Fibroblast of villous mesenchyme (primary cell): ENCODE measurements at places on chromosomes 16 and 17.

- no peak for DNase-seq
Measured at GRCh38 chr16:87311387-87311786, 5.8 kb downstream of the C16orf95 start.

DNA sequence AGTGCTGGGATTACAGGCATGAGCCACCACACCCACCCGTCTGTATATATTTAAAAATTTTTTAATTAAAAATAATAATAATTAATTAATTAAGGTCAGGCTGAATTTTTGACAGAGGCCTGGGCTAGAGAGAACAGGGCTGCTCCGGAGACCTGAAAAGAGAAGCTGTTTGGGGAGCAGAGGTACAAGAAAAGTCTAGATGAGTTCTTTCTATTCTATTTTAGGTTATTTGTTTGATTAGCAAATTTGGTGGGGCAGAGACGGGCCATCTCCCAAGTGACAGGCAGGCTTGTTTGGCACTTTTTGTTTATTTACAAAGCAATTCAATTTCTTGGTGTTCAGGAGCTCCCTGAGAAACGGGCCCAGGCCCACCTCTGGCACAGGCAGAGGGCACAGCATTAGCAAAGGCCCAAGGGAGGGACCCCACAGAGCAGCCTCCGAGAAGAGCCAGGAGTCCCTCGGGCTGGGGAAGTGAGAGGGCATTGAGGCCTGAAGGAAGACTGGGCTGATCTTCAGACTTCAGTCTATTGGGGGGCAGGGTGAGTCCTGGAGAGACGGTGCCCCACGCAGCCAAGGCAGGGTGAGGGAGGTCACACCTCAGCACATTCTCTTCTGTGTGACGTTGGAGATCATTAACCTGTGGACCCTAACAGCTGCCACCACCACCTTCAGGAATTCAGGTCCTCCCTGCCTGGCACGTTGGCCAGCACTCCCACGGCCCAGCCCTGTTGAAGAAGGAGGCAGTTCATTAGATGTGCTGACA is 10.8 kb upstream of the RIPOR1 start:
- DNase-seq: no peak

GRCh38 chr16:69626256-69626655 is 60.5 kb downstream of the NFAT5 start:
- peak; percentile 47 for DNase-seq

GRCh38 chr17:30519707-30520106 is 42.5 kb downstream of the GOSR1 start:
- DNase-seq: peak; percentile 76

DNA sequence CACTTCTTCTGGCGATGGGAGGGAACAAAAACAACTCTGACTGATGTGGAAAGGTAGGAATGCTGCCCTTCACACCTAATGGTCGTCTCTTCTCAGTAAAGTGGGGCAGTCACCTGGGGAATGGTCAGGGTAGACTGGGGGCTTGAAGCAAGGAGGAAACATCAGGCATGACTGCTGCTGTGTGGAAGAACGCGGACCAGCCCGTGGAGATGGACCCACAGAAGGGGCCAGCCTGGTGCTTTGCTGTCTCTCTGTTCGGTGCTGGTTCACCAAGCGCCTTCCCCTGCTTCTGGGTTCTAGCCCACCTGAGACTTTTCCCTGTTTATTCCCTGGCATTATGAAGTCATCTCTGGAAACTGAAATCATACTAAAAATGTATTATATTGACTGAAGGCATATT is 96.2 kb upstream of the DNAH17 start:
- DNase-seq: no peak

- DNase-seq: peak; percentile 82
Measured at GRCh38 chr16:3020604-3021448, 658 bp downstream of the TNFRSF12A start.

GRCh38 chr17:13128676-13129075 is 110.8 kb upstream of the ELAC2 start:
- no peak for DNase-seq

- peak; percentile 68 for DNase-seq
Measured at GRCh38 chr17:27376637-27377547, 79.4 kb upstream of the KSR1 start.

- DNase-seq: no peak
Measured at GRCh38 chr17:30920683-30921543, 832 bp upstream of the ADAP2 start.

- DNase-seq: peak; percentile 52
Measured at GRCh38 chr17:60463157-60463835, 41.0 kb downstream of the CHCT1 start.

DNA sequence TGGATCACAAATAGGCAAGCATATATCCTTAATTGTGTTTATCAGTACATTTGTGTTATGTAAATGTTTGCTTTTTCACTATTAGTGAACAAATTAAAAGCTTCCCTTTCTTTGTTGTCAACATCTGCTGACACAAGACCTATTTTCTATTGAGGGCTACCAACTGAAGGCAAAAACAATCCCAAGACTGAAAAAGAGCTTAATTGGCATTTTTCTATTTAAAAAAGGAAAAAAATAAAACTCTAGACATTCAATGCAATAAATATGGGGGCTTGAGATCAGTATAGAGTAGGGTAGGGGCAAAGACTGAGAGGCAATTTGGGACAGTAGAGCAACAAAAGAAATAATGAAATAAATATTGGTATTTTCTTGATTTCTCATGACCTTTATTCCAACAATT is 24.2 kb downstream of the OMG start:
- DNase-seq: no peak

DNA sequence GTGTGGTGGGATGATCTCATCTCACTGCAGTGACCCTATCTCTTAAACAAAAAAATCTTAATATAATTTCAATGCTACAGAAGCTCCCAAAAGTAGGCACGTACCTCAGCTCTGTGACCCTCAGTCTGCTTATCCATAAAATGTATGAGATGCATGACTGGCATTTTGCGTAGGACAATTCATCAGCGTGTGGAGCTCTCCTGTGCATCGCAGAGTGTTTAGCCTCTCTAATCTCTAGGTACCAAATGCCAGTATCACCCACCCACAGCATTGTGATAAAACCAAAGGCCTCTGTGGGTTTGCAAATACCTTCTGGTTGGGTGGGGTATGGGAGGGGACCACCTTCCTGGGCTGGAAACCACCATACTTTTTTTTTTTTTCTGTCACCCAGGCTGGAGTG is 19.0 kb upstream of the TUBG2 start:
- no peak for DNase-seq

DNA sequence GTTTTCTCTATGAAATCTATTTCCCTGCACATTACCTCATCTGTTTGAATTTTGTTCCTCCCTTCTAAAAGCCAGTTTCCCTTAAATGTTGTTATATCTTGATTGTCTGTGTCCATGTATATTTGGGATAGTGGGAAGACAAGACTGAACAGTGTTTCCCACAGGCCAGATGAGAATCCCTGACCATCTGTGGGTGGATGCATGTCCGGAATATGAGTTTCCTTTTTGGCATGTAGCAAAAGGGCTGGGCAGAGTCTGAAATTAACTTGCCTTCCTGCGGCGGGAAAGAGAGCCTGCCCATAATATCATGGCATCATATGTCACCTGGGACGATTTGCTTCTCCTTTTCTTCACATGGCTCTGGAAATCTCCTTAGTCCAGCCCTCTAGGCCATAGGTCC is 385.8 kb upstream of the MAF start:
- DNase-seq: no peak

- peak; percentile 73 for DNase-seq
Measured at GRCh38 chr16:2983706-2984136, 3.5 kb upstream of the PKMYT1 start.

GRCh38 chr17:2222901-2223616 is 80.5 kb downstream of the SMG6 start:
- peak; percentile 97 for DNase-seq

GRCh38 chr16:85720302-85720637 is 30.6 kb downstream of the C16orf74 start:
- DNase-seq: no peak

DNA sequence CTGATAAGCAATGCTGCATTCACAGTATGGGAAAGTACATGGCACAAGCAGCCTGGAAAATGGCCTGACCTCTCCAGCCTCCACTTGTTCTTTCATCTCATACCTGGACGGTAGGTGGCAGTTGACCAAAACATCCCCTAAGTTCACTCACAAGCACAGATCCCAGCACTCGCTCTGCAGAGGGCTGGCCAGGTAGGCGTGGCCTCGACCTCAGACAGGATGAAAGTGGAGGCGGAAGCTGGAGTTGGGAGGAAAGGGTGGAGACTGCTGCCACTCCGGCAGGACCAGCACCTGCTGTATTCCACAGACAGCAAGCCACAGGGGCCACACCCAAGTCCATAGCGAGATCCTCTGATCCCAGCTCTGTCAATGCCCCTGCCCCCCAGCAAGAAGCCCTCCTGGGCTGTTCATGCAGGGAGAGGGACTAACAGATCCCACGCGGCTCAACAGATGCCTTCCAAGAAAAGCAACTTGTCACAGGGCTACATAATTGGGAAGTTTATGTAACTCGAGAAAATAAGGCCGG is 31.3 kb downstream of the ZCCHC14 start:
- peak; percentile 55 for DNase-seq

DNA sequence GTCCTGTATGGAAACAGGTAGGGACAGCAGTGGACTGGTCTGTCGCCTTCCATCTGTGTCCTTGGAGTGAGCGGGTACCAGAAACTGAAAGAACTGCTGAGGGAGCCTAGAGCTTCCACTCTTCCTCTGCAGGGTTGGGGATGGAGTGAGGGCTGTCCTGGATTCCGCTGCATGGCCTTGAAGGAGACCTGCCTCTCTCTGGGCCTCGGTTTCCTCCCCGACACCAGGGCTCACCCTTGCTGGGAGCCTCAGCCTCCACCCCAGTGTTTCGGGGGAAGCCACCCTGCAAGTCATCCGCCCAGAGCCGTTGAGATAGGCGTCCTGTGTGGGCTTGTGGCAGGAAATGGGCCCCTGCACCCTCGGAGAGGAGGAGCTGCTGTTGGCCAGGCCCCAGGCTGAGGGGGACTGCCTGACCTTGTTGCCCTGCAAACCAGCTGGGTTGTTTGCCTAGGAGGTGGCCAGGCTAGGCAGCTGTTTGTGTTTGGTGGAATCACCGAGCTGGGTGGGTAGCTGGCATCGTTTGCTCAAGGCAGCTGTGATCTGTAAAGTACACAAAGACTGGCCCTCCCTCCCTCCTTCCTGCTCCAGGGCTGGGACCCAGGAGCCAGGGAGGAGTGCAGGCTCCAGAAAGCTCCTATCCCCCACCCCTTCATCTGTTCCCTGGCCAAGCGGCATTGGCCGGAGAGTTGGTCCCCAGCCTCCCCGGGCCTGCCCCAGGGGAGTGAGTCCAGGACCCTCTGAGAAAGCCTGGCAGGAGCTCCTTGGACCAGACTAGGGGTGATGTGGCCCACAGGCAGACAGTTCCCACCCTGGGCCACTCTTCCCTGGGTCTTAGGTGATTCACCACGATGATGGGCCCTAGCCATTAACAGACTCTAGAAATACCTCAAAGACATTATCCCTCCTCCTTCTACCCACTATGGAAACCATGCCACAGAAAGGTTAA is 1.3 kb downstream of the RAB37 start:
- DNase-seq: no peak

DNA sequence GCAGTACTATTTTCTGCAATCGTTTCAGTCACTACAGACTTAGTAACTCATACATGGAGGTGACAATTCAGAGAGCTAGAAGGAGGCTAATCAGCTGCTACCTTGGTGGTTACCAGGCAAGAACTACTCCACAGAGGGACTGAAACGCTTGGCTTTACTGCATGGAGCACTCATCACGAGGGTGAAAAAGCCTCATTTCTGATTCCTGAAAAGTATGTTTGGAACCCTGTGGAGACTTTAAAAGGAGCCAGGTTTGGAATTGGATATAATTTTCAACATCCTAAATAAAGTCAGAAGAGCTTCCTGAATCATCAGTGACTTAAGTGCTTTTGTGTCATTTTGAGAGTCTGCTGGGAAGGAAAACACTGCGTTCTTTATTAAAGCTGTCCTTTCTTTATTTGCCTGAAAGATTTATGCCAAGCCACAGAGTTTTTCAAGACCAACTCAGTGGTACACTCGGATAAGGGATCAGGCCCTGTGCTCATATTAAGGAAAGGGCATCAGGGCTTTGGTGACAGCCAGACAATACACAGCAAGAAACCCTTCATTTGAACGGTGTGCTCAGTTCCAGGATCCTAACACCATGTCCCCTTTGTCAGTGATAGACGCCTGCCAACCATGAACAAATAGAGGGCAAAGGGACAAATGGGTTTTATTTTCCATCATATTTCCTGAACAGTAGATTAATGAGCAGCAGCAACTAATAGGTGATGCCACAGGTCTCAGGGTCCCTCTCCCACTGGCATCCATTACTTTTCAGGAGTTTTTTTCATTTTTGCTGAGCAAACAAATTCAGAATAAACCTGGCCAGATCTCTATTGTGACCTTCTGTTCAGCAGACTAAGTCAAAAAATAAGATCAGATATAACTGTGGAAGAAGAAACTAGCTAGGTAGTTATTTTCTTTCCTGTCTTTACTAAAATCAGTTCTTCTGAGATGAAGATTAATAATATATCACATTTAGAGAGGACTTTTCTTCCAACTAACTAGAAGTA is 80.5 kb upstream of the CLEC18B start:
- DNase-seq: no peak

DNA sequence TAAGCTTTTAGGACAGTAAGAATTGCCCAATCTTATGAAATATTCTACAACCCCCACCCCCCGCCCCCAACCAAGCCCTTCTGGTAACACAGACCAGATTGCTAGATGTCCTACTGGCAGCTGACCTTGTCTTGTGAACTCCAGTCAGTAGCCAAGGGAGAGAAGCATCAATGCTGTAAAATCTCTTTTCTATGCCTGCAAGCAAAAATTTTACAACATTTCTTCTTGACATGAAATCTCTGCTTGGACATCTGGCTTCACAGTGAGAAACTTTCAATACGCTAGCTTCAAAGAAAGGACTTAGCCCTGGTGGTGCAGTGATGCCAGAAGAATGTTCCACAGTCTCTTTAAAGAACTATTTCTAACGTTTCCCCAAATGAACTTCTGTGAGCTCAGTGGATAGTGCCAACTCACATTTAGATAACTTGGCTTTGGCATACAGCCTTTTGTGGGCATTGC is 169.3 kb upstream of the AXIN2 start:
- peak; percentile 85 for DNase-seq

GRCh38 chr17:67265436-67266019 is 20.5 kb upstream of the HELZ start:
- DNase-seq: no peak
